ENCODE measurements at places on chromosomes 7 and 10.

GRCh38 chr7:81604808-81605174, 165.1 kb downstream of the HGF start:
- DNase-seq: no peak

- no peak for DNase-seq
These were observed 429.9 kb downstream of the SORCS3 start for GRCh38 chr10:105070952-105071351.

DNA sequence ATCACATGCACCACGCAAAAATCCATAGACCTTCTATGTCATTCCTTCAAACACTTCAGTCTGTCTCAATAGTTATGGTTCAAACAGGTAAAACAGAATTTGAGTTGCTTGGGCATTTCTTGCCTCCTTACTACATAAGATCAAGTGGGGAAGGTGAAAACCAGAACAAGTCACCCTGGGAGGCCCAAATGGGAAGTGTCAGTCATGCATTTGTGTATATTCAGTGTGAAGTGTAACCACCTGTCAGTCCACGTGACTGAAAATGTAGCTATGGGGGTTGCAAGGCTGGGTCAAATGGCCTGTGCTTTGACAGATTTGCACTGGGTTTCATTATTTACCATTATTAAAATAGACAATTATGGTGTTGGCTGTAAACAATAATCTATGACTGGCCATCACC, 176.6 kb upstream of the VIPR2 start:
- DNase-seq: no peak

GRCh38 chr10:74394416-74394969, 243.5 kb downstream of the ADK start:
- DNase-seq: no peak
